ENCODE measurements at places on chromosomes 3 and 15.

DNA sequence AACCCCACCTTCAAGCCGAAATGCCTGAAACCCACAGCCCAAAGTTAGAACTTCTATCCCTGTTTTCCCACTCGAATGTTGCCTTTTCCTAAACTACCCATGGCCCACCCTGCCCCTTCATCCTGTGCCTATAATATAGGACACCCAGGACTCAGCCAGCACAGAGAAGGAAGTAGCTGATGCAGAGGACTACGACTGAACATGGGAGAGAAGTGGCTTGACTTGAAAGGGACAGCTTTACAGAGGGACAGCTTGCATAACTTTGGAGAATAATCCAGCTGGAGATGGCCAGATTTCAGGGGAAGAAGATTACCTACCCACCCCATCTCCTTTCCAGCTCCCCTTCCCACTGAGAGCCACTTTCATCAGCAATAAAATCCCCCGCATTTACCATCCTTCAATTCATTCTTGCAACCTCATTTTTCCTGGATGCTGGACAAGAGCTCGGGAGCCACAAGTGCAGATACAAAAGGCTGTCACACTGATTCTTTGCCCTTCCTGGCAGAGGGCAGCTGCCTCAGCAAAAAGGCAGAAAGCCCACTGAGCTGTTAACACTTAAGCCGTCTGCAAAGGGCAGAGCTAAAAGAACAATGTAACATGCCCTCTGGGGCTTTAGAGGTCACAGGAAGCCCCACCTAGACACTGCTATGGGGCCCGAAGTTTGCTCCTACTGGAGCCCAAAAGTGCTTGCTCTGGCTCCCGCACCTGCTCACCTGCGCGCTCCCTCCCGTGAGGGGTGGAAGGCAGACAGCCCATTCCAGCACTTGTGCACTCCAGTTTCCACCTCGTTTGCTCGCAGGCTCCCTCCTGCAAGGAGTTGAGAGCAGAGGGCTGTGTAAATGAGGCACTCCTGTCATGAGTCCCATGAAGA, 224.0 kb downstream of the TBC1D5 start:
- no peak for DNase-seq

GRCh38 chr3:49602049-49602554, 47.8 kb downstream of the BSN start:
- no peak for DNase-seq

GRCh38 chr15:68980786-68981185, 33.7 kb upstream of the NOX5 start:
- no peak for DNase-seq

GRCh38 chr3:128845119-128845777, 34.2 kb upstream of the ACAD9 start:
- no peak for DNase-seq

GRCh38 chr15:99777144-99777543, 43.9 kb upstream of the LYSMD4 start:
- no peak for DNase-seq

GRCh38 chr3:86748015-86748414, 242.9 kb downstream of the VGLL3 start:
- no peak for DNase-seq

- no peak for DNase-seq
Measured at GRCh38 chr3:5332270-5332956, 144.9 kb downstream of the EDEM1 start.

DNA sequence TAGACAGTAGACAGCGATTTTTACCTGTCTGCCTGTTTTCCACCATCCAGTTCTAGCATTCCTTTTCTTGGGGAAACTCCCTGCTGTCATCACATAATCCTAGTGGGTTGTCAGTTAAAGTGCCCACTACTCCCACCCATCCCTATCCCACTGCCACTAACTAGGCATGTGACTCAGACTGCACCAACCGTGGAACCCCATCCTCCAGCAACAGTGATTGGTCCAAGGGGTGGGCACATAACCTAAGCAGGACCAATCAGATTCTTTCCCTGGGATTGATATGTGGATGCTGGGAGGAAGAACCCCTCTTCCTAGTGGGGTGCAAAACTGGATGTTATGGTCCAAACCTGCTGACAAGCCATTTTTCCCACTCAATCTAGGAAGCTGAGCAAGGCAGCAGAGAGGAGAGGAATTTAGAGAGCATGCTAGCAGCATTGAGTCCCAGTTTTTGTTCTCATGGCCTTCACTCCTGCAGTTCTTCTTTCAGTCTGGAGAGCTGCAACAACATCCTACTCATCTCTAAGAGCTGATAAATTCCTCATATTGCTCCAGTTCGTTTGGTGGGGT, 3.9 kb upstream of the INSYN1 start:
- DNase-seq = no peak

DNA sequence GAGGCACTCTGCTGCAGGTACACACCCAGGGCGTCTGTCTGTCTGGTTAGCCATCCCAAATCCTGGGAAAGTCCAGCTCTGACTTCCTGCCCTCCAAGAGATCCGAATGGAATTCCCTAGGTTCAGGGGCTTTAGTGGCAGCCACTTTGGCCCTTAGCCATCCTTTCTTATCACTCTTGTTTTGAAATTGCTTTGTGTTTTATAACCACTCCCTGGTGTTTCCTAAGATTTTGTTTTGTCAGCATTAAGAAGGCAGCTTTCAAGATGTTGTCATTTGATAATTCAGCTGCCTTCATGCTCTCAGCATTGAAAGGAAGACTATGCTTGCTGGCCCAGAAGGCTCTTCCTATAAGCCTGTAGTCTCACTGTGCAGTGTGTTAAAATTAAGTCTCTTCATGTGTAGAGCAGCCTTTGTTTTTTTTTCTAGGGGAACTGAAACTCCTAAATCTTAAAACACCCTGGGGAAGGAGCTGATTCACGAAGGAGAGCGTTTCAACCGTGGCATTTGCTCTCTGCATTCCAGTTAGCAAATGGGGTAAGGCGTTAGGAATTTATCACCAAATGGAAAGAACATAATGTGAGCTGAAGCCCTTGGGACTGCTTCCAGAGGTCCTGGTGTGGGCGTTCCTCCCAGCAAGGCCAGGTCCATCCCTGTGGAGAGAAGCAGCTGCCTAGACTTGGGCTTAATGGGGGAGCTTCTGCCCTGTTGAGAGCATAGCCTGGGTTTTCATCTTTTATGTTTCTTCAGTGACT, 14.2 kb upstream of the CLEC3B start:
- peak; percentile 97 for DNase-seq

- DNase-seq = peak; percentile 71
Measured at GRCh38 chr3:64216274-64217147, 8.8 kb downstream of the PRICKLE2 start.

- no peak for DNase-seq
Measured at GRCh38 chr3:143514109-143514508, 334.2 kb downstream of the SLC9A9 start.
